Stomach (tissue), 19 donors: ENCODE measurements at places on chromosomes 4 and X. TPM values are rescaled to one million over a fixed set of nuclear protein-coding genes. Genes with fewer than 3 reads are reported as not detected.

- H3K36me3 ChIP-seq, result no peaks in the 10 kb centered on the region
- no peak overlapping the region for H3K4me3 ChIP-seq
- no peak for DNase-seq
- no peaks in the 10 kb centered on the region for H3K27me3 ChIP-seq
Measured at GRCh38 chr4:15605537-15605936, 49.6 kb downstream of the FBXL5 start.

- no peaks in the 10 kb centered on the region for H3K27me3 ChIP-seq
- no peak for DNase-seq
- peaks cover 10% of the 10 kb centered on the region for H3K4me1 ChIP-seq
- H3K36me3 ChIP-seq, result no peaks in the 10 kb centered on the region
- H3K27ac ChIP-seq, result peak overlapping the region; percentile 75
Measured at GRCh38 chr4:26583538-26583864, 383 bp upstream of the TBC1D19 start.

- no peak overlapping the region for H3K4me3 ChIP-seq
- peak; percentile 81 for DNase-seq
- no peaks in the 10 kb centered on the region for H3K4me1 ChIP-seq
Measured at GRCh38 chr4:54322818-54323417, 93.8 kb downstream of the PDGFRA start.

DNA sequence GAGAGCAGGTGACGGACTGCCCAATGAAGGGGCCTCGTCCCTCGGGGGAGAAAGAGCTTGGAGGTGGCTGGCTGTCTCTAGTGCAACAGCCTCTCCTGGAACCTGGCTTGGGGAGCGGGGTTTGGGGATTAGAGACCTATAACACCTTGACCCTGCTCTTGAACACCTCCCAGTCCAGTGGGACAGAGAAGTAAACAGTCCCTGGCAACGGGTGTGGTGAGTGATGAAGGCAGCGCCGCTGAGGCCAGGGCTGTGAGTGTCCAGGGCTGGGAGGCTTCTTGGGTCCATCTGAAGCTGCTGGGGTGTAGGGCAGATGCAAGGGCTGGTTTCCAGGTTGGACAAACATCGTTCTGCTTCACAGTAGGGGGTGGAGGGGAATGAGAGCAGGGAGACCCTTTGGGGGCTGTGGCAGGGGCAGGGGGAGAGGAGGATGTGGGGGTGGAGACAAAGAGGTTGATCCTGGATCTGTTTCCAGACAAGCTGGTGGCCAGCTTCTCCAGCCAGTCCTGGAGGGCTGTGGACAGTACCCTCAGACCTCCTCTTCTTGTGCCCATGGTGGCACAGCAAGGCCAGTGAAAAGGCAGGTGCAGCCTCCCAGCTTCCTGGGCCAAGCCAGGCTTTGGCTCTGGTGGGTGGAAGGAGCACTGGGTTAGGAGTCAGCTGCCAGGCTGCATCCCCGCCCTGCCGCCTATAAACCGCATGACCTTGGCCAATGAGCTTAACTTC lies 3.8 kb downstream of the NSG1 start:
- H3K27me3 ChIP-seq, result peaks cover 41% of the 10 kb centered on the region
- H3K36me3 ChIP-seq, result no peaks in the 10 kb centered on the region
- no peak for DNase-seq

GRCh38 chrX:131316260-131316659 lies 27.2 kb upstream of the IGSF1 start:
- no peak for DNase-seq
- no peaks in the 10 kb centered on the region for H3K27me3 ChIP-seq
- H3K4me3 ChIP-seq, result no peak overlapping the region
- H3K4me1 ChIP-seq, result no peaks in the 10 kb centered on the region

DNA sequence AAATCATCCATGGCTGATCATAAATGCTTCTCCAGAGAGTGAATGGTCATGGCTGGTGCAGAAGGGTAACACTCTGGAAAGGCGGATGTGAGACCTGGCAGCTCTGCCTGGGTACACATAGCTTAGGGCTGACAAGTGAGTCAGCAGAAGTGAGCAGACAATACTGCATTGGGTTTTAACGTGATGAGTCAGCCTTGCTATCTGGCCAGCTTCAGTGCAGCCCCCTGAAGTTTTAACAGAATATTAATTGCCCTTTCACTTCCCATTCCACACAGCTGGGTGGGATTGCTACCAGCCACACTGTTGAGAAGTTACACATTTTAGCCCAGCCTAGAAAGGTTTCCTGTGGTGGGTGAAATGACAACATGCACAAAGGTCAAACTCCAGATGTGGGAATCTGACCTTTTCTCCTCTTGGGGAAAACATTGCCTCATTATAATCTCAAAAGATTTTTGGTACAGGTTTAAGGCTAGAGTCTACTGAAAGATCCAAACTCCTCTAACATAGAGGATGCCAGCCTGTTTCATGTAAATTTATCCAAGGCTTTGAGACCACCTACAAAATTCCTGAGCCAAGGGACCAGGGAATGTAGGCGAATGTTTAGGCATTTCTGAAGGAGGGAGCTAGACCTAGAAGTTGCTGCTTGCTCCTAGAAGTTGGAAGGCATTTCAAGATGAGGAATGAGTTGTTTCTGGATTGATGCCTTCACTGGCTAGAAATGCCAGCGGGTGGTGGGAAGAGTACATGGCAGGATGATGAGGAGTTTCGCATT lies 230.3 kb upstream of the PGRMC2 start:
- H3K27me3 ChIP-seq, result no peaks in the 10 kb centered on the region
- no peak overlapping the region for H3K4me3 ChIP-seq
- H3K27ac ChIP-seq, result peak overlapping the region; percentile 63
- DNase-seq, result peak; percentile 85

- H3K27me3 ChIP-seq, result no peaks in the 10 kb centered on the region
- peaks cover 5% of the 10 kb centered on the region for H3K36me3 ChIP-seq
- peak; percentile 56 for DNase-seq
- H3K4me1 ChIP-seq, result no peaks in the 10 kb centered on the region
Measured at GRCh38 chrX:7146703-7147412, 654 bp upstream of the STS start.

GRCh38 chr4:42816189-42816879 lies 76.2 kb upstream of the GRXCR1 start:
- H3K36me3 ChIP-seq, result no peaks in the 10 kb centered on the region
- peaks cover 4% of the 10 kb centered on the region for H3K4me1 ChIP-seq
- DNase-seq, result peak; percentile 26
- no peak overlapping the region for H3K4me3 ChIP-seq
- no peak overlapping the region for H3K27ac ChIP-seq

DNA sequence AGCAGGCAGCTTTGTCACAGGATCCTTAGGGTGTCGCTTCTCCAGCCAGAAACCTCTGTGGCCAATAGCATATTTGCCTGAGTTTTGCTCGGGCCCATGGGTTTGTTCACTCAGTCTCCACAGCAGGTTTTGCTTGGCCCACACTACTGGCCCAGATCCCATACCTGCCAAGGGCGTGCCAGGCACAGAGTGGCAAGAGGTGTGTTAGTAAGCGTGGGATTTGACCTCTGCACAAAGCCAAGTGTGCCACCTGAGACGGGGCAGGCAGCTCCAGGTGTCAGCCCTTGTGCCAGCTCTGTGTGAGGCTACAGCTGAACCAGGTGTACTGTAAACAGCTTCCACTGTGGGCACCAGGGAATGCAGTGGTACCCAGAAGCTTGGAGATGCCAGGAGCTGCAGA lies 2003.0 kb downstream of the C4orf33 start:
- no peaks in the 10 kb centered on the region for H3K36me3 ChIP-seq
- no peak for DNase-seq
- no peak overlapping the region for H3K27ac ChIP-seq
- no peaks in the 10 kb centered on the region for H3K4me1 ChIP-seq

Gene ATOH1
- total RNA-seq, result not detected

Gene MAGEA1
- total RNA-seq, result not detected

Gene CTAG1A
- not detected for total RNA-seq
